ENCODE measurements at places on chromosomes 11 and 22. TPM values are rescaled to one million over a fixed set of nuclear protein-coding genes. Genes with fewer than 3 reads are reported as not detected.

The EFEMP2 gene
- 111 TPM for total RNA-seq

The OPCML gene
- total RNA-seq, result 0.97 TPM

The NECTIN1 gene
- total RNA-seq, result 43.9 TPM

- H3K27me3 ChIP-seq, result no peaks in the 10 kb centered on the region
- no peak overlapping the region for H3K27ac ChIP-seq
- DNase-seq, result no peak
- H3K4me3 ChIP-seq, result no peak overlapping the region
Measured at GRCh38 chr11:45169310-45170072, 23.1 kb downstream of the PRDM11 start.
